ENCODE measurements at places on chromosomes 4 and X.

DNA sequence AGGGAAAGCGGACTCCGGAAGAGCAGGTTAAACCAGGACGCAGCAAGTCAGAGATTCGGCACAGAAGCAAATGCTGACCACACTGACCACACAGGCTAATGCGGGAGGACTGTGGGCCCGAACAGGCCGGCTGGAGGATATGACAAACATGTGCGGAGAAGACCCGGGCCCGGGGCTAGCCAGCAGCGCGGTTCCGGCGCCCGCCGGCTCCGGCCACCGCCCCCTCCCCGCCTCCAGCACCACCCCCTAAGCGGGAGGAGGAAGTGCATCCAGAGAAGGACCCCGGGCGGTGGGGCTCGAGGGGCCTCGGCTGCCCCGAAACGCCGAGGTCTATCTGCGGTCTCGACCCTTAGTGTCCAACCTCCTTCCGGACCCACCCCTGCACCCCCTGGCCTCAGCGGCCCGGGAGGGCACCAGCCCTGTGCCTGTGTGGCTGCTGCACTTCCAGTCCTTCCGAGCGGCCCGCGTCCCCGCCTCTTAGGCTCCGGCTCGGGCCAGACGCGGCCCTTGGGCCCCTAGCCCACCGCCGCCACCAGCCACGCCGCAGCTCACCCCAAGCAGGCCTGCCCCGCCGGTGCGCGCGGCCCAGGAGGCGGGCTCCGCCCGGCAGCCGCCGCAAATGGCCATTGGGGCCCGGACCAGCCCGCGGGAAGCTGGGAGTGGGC is 2.1 kb downstream of the ELOVL6 start:
- DNase-seq, result no peak

DNA sequence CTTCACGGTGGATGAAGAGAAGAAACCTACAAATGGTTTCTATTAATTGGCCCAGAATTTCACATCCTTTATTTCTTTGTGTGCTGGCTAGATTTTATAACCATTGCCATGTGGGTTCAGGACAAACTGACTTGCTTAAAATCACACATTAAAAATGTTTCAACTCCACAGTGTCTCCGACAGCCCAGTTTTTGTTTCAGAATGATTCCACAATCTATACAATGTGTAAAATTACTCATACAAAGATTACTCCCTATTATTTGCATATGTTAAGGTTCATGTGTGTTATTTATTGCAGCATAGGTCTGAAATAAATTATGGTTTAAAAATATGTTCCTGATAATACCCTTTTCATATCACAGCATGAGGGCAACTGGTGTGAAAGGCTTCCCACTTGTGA is 20.6 kb downstream of the DCHS2 start:
- no peak for DNase-seq

DNA sequence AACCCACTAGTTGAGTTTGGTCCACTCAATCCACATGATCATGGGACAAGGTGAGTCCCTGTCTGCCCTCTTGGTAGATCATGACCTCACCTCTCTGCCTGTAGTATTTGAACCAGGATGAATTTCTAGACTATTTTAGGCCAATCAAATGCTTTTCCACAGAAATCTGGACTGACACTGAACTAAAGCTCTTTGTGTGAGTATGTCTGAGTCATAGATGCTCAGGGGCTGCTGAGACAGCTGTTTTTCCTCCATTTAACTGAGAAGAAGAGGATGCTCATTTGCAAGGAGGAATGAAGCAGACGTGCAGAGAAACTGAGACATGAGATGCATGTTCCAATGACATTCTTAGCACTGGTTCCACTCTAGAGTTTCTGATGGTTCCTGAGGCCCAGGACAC is 77.3 kb upstream of the TMEM47 start:
- DNase-seq, result no peak

DNA sequence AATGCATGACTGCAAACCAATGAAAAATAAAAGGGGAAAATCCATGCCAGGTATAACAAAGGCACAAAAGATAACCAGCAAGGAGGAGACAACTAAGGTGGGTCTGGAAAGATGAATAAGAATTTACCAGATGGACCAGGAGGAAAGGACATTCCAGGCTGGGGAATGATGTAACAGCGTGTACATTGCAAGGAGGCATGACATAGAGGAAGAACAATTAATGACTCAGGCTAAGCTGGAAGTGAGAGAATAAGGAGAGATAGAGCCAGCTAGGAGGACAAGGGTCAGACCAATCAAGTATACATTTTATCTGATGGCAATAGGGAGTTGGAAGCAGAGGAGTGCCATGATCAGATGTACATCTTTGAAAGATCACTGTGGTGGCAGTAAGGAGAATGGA is 57.0 kb downstream of the MTMR8 start:
- no peak for DNase-seq

DNA sequence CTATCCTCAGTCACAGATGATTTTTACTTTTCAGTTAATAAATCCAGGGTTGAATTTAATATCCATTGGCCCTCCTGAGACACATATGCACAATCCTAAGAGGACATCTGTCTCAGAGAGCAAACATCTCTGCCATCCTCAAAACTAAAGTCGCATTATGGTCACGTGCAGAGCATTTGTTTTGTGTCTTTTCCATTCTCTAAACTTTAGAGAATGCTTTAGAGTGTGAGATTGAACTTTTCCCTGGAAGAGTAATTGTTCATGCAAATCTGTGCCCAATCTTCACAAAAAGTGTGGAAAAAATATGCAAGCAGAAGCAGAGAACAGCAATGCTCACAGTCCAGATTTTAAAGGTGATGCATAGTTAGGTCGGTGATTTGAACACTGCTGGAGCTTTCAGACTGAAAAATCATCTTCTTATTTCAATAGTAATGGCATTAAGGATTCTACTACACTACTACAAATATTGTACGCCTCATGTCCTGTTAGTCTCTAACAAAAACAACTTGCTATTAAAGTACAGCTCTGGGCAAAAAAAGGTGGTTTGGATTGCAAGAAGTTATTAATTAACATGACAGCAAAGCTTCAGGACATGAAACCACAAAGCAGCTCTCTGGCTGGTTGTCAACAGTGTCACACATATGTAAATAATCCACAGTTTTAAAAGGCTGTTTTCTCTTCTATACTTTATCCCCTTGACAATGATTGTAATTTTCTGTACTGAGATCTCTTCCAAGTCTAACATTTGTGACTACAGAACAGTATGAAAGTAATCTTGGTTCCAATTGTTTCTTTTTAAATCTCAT is 19.9 kb downstream of the DCHS2 start:
- DNase-seq, result no peak

GRCh38 chrX:94057385-94057784 is 383.4 kb downstream of the FAM133A start:
- DNase-seq, result no peak

DNA sequence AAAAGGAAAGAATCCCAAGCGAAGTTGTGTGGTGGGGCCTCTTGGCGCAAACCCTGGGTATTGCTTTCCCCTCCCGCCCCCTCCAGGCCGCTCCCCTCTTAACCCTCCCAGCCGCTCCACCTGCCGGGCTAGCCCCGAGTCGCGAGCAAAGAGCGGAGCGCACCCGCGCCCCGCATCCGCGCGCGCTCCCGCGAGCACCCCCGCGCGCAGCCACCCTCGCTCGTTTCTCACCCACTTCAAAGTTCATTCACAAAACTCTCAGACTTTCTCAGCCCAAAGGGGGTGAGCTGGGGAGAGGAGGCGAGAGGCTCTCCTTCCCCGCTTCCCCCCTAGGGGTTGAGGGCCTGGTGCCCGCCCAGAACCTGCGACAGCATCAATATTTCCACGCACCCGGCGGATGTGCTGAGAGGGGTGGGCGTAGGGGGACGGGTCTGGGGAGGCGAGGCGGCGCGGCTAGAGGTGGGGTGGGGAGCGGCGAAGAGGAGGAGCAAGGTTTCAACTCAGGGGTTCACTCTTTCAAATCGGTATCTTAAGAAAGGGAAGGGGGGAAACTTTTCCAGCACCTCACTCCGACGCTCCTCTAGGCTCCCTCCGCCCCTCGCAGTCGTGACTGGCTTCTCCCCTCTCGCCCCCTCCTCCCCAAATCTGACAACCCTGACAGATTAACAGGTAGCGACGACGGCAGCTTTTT is 1.8 kb downstream of the MAML3 start:
- DNase-seq, result peak; percentile 85

- peak; percentile 18 for DNase-seq
Observed at GRCh38 chrX:148024425-148025148, 43.5 kb downstream of the FMR1NB start.

DNA sequence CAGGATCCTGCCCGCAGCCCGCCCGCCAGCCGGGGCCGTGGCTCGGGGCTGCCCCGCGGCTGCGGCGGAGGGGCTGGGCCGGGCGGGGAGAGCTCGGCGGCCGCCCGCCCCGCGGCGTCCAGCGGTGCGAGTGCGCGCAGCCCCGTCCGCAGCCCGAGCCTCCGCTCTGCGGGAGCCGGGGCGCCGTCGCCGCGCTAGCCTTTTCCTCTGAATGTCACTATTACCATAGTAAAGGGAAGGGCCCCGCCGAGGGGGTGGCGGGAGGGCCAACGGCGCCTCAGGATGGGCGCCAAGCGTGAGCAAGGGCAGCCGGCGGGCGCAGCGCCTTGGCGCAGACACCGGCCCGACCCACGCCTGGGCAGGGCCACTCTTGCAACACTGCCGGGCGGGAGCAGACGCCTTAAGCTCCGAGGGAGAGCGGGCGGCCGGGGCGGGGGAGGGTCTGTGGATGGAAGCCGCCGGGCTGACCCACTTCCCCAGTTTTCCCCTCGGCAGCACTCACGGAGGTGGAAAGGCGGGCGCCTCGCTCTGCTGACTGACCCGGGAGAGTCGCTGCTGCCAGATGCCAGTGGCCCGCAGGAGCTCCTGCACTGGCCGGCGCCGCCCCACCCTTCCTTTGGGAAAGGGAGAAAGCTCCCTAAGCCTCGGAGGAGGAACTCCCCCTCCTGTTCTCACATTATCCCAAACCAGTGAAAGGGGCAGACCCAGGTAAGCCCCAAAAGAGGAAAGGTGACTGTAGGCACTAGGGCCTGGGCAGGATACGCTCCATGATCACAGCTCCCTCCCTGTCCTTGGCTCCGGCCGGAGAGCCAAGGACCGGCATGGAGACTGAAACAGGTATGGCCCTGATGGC is 329.4 kb downstream of the HNRNPD start:
- DNase-seq, result no peak

DNA sequence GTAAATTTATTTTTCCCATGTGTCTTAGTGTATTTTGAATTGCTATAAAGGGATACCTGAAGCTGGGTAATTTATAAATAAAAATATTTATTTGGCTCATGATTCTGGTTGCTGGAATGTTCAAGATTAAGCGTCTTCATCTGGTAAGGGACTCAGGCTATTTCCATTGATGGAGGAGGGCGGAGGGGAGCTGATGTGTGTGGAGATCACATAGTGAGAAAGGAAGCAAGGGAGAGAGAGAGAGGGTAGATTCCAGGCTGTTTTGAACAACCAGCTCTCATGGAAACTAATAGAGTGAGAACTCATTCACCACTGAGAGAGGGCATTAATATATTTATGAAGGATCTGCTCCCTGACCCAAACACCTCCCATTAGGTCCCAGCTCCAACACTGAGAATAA is 39.6 kb upstream of the ADGRL3 start:
- no peak for DNase-seq

DNA sequence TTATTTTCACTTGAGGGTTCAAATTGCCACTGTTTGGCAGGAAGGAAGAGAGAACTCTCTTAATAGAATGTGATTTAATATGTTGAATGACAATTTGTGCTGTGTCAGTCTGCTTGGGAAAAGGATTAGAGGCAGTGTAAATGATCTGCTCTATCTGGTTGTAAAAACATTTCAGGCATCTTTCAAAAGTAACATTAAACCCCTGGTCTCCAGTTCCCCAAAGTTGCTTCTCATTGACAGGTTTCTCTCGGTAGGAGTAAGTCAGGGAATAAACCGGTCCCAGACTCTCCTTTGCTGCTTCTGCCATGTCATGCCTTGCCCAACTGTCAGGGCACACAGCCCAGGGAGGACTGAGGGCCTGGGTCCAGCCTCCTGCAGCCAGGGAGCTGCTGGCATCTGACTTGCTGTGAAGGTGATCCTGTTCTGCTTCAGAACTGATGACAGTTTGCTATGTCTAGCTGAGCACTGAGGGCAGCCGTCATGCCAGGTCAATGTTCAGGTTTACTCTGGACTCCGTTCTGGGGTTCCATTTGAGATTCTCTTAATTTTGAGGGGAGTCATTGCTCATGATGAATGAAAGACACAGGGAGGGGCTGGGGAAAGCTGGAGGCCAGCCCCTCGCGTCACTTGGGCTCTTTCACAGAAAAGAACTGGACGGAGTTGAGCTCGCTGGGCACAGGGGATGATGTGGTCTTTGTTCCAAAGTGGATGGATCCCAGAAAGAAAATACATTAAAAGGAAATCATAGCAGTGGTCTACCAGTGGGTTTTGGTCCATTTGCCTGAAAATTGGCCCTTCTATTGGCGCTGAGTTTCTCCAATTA is 312.4 kb downstream of the ARHGAP10 start:
- no peak for DNase-seq

DNA sequence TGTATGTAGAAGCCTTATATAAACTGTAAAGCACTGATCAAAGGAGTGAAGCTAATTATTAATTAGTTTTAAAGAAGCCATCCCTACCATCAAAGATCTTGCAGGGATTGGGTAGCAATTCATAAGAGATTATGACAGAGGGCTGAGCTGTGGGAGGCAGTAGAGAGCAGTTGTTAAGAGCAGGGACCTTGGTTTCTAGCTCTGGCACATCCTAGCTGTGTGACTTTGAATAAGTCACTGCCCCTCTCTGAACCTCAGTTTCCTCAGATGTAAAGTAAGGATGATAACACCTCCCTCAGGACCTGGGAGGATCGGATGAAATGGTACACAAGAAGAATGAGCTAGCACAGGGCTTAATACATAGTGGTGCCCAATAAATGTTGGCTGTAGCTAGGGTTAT is 45.4 kb downstream of the APLN start:
- DNase-seq, result no peak

GRCh38 chr4:111689214-111689613 is 456.0 kb upstream of the FAM241A start:
- DNase-seq, result no peak
